ENCODE measurements at places on chromosomes 5 and 9.

- no peak for DNase-seq
Measured at GRCh38 chr9:11551106-11551505, 938.3 kb upstream of the PTPRD start.

DNA sequence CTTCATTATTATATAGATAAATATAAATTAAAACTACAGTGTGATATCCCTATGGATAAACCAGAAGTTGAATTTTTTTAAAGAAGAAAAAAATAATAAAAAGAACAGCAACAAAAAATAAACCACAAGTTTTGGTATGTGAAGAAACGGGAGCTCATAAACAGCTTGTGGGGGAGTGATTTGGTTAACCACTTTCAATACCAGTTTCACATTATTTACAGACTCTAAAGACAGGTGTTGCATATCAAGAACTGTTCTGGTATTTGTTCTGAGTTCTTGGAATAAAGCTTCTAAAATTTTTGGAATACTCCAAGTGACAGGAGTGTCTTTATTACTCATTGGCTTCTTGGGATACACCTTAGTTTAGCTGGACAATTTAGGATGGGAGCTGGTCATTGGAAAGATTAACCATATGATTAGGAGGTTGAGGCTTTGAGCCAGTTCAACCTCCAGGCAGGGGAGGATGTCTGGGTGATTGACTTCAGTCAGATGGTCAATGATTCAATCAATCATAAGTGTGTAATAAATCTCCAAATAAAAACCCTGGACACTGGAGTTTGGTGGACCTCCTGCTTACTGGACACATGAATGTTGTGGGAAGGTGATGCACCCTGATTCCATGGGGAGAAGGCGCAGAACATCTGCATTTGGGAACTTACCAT lies 2223.1 kb upstream of the C9orf72 start:
- no peak for DNase-seq

DNA sequence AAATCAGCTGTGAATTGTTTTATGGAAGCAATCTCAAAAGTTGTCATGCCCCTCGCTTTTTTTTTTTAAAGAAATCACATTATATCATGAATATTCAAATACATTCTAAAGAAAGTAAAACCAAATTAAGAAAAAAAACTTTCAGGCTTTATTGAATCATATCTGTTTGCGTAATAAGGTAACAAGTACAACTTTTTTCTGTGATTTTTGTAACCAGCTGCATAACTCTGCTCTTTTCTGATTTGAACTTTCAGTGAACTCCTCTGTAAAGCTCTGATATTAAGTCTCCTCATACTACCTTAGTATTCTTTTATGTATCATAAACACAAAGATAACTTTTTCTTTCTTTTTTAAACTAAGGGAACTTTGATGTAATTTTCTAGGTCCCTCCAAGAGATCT lies 65.3 kb downstream of the CWC27 start:
- no peak for DNase-seq

- DNase-seq, result no peak
Measured at GRCh38 chr5:111972080-111972479, 215.1 kb upstream of the NREP start.

DNA sequence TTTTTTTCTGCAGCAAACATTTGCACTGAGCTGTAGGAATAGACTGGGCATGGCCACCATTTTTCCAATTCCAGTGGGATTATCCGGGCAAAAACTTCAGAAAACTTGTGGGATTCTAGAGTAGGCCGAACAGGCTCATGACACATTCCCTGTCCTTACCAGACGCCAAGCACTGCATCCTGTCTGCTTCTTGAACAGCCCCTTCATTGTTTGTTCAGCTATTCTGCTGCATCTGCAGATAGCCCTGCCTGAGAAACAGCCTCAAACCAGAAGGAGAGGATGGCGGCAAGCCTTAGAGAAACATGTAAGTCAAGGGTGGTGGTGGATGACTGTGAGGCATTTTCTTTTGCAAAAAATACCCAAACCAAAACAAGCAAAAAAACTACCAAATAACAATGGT lies 111.8 kb upstream of the NTRK2 start:
- DNase-seq, result no peak

GRCh38 chr5:83035373-83036100 lies 41.7 kb downstream of the TMEM167A start:
- no peak for DNase-seq

- DNase-seq, result no peak
Measured at GRCh38 chr5:66897356-66897755, 299.2 kb downstream of the CD180 start.

GRCh38 chr5:166293892-166294291 lies 1997.6 kb upstream of the WWC1 start:
- no peak for DNase-seq

- DNase-seq, result no peak
Measured at GRCh38 chr5:177128551-177128981, 5.0 kb upstream of the NSD1 start.

GRCh38 chr5:74556631-74557595 lies 83.6 kb downstream of the ENC1 start:
- no peak for DNase-seq

GRCh38 chr9:101114317-101114716 lies 85.8 kb downstream of the PLPPR1 start:
- DNase-seq, result no peak

DNA sequence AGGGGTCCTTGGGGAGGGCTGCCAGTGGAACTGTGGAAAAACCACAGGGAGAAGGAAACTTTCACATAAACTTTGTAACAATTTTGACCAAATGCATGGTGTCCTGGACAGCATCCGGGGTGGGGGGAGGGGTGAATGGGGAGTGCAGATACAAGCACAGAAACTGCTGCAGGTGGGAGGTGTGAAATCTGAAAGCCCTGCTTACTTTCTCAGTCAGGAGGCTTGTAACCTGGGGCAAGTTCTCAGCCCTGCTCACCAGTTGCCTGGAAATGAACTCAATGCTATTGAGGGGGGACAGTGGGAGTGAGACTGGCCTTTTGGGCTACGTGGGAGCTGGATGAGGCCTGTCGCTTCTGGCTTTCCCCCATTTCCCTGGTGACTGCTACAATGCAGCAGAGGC lies 694.5 kb upstream of the ZNF608 start:
- DNase-seq, result no peak

DNA sequence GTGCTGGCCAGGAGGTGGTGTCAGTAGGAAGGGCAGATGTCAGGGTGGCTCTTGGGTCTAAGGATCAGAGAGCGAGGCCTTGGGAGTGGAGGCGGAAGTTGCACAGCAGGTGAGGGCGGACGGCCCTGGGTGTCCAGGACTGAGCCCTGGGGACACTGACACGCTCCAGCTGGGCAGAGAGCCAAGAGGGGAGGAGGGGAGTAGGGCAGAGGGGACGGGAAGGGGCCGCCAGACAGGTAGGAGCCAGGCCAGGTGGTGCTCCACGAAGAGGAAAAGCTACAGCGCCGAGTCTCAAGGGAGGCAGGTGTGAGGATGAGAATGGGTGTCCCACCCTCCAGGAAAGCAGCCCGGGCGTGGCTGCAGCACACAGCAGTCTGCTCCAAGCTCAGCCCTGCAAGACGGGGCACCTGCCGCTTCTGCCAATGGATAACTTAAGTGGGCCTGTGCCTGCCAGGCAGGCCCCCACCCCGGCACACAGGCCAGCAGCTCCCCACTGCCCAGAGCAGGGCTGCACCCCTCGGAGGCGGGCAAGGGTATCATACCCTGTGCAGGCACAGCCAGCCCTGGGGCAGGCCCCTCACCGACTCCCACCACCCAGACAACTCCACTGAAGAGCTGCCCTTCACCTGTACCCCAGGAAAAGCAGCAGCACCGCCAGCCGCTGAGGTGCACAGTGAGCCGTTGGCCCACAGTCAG lies 4.9 kb downstream of the TPRN start:
- DNase-seq, result no peak

Measured in stimulated activated CD8-positive, alpha-beta memory T cell treated with anti-CD3 and anti-CD28 coated beads, Interleukin-7, amount 100 ng/mL, for 1 hour (primary cell).